Head of caudate nucleus (tissue), 42 donors: ENCODE measurements at places on chromosomes 5 and 9.

GRCh38 chr5:44942524-44943001 is 133.8 kb downstream of the MRPS30 start:
- DNase-seq: no peak

GRCh38 chr9:136610426-136610825 is 52.3 kb upstream of the EGFL7 start:
- no peak for DNase-seq

- DNase-seq: no peak
Measured at GRCh38 chr9:108184941-108185340, 670.8 kb downstream of the ACTL7B start.

GRCh38 chr5:121263456-121263855 is 588.2 kb upstream of the FTMT start:
- no peak for DNase-seq

GRCh38 chr5:115888027-115888426 is 46.3 kb downstream of the AP3S1 start:
- DNase-seq: no peak

DNA sequence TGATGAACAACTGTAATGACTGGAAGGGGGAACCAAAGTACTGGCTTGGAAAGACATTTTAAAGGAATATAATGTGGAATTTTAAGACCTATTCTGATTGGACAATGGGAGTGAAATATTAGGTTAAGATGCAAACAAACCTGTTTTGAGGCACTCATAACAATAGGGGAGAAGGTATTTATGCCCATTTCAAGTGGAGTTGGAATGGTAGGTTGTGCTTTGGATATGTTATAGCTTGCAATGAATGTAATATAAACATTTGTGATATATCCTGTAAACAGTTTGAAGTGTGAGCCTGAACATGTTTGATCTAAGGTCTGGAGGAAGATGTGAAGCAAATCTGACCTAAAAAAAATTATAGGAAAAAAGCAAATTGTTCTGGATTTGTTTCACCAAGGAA is 129.6 kb upstream of the GRHPR start:
- DNase-seq: no peak

DNA sequence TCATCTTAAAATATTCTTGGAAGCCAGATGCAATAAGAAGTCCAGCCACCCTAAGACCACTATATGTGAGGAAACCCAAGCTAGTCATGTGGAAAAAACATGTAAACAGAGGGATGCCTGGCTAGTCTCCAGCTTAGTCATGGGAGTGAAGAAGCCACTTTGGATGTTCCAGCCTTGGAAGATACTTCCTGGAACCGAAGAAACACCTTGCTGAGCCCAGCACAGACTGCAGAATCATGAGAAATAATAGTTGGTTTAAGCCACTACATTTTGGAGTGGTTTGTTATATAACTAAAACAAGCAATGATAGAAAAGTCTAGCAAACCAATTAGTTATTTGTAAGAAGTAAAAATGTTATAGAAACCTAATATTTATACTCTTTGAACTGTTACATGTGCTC is 12.6 kb downstream of the DHX29 start:
- no peak for DNase-seq

DNA sequence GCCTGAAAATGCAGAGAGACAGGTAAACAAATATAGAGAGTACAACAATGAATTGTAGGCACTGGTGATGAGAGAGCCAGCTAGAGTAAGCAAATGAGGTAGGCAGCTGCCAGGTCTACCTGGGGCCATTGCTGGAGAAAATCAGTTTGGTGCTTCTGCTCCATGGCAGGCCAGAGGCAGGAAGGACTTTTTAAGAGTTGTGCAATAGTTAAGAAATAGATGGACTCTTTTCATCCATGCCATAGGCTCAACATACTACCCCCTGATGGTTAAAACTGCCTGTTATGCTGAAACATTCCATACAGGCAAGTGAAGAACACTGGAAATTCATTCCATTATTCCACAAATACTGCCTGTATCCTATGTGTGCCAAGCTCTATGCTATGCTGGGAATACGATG is 86.5 kb upstream of the CCDC112 start:
- DNase-seq: no peak

DNA sequence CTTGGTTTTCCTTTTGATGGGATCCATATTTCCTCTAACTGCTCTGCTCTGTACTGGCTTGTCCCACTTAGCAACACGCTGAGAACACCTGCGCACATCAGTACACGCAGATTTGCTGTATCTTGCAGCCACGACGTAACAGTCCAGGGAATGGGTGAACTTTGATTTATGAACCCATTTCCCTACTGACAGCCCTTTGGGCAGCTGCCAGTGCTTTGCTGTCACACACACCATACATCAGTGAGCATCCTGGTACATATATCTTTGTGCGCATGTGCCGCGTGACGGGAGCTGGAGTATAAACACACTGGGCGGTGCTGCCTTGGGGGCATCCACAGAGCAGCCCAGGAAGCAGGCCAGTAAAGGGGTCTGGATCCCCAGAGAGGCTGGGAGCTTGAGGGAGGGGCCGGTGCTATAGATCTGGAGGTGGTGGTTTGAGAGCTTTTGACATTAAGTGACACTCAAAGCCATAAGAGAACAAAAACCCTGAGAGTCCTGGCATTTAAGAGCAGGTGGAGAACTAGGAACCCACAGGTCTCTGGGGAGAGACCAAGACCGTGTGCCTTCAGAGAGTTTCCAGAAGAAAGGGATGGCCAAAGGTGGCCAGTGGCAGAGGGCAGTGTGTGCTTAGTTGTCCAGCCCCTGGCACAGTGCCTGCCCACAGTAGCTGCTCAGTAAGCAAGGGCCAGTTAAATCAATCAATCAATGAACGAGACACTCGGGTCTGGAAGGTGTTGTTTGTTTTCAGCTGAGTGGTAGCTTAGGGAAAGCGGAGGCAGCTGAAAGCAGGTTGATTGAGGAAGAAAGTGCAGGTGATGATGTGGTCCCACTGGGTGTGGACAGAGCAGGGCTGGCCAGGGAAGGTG is 53.7 kb downstream of the LMX1B start:
- DNase-seq: no peak

DNA sequence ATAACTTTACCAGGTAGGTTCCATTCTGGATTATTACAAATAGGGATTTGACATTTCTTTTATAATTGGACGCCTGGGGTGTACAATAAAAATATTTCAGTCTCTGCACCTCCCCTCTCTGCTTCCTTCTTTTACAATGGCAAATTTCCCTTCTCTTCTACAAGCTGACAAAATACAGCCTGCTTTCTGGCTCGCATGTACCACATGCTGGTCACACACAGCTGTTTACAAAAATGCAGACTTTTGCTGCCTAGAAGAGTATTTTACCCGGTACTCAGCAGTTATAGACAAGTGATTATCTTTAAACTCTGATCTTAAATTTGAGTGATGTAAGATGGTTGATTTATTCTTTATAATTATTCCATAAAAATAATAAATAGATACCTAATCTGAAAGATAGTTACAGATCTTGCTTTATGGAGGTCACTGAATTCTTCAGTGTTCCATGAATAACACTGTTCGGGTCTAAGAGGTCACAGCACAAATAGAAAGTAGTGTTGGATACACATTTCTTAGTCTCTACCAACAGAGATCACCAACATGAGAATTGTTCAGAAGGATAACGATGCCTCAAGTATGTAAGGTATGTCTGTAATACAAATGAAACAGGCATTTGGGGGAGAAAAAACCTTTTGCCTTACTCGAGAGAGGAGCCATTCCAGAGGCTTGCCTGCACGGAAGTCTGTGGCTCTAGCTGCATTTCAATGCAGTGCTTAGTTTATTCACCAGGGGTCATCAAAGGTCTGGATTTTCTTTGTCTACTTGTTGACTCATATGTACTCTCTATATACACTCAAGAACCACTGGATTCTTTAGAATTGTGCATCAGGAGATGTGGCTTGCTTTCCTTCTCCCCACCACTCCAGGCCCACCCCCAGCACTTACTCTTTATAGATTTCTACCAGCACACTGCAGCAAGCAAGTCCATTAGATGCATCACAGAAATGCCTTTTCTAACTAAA is 206.6 kb upstream of the RFX3 start:
- DNase-seq: peak; percentile 83

DNA sequence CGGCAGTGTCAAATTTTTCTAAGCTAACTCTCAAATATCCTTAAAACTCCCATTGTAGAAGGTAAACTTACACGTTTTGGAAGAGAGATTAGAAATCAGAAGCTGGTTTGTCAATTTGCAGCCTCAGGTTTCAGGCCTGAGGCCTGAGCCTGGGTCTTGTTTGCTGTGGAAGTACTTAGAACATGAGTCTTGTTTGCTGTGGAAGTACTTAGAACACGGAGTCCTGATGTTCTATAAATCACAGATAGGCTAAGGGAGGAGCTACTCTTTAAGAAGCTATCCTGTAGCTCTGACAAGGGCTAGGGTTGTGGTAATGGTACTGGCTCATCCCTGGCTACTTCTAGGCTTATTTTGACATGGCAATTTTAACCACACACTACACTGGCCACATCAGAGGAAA is 97.8 kb downstream of the FBXW11 start:
- no peak for DNase-seq

DNA sequence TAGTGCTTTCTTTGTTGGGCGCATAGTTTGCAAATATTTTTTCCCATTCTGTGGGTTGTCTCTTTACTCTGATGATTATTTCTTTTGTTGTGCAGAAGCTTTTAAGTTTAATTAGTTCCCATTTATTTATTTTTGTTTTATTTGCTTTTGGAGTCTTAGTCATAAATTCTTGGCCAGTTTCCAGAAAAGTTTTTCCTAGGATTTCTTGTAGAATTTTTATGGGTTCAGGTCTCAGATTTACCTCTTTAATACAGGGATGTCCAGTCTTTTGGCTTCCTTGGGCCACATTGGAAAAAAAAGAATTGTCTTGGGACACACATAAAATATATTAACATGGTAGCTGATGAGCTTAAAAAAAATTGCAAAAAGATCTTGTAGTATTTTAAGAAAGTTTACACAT is 122.0 kb downstream of the WDR70 start:
- no peak for DNase-seq

DNA sequence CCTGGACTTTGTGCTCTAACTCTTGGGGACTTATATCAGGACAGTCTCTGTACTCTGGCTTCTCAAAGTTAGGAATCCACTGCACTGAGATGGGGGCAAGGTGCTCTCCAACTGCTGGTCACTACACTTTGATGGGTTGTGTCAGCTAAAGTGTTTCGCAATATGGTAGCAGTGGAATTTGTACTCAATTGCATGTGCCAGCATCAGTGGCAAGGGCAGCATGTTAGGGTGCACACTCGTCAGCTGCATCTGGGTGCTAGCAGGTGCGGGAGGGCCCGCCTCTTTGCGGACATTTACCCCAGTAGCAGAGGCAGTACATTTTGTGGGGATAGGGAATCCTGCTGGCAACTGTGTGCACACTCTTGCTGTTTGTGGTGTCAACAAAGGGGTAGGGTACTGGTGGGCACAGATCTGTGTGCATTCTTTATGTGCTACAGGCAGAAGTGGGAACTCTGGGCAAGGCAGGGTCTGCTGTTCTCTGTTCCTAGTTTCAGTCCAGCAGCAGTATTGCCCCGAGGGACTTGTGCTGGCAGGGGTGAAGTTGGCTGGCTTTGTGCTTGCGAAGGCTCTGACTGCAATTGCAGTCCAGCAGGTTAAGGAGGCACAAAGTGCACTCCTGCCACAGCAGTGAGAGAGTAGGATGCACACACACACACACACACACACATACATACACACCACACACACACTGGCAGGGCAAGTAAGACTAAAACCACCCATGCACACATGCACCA is 924.8 kb upstream of the CDH9 start:
- no peak for DNase-seq

- no peak for DNase-seq
Measured at GRCh38 chr5:125272357-125272756, 525.9 kb upstream of the ZNF608 start.

DNA sequence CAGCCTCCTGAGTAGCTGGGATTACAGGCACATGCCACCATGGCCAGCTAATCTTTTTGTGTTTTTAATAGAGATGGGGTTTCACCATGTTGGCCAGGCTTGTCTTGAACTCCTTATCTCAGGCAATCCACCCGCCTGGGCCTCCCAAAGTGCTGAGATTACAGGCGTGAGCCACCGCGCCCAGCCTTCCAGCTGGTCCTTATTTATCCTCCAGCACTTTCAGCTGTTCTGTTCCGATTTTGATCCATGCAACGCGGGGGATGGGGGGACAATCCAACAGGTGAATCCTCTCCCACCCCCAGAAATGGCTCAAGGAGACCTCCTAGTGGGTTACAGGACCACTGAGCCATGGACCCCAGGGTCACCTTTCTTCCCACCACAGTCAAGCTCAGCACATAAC is 14.7 kb upstream of the CDKN2AIPNL start:
- DNase-seq: no peak

DNA sequence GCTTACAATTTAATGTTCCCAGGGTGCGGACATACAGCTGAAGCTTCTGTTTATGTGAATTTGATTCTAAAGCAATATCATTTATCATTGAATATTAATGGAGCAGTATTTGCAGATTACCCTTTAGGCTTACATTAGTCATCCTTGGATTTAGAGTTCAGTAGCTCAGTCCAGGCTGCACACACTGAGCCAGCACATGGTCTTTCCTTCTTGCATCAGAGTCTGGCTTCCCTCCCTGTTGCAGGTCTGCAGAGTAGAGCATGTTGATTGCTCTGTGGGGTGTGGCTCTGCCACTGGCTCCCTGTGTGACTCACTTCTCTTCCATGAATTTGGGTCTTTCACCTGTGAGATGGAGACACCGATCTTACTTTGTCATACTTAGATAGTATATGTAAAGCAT is 36.8 kb downstream of the NSG2 start:
- DNase-seq: no peak
